ENCODE measurements at places on chromosomes 1 and 21. TPM values are rescaled to one million over a fixed set of nuclear protein-coding genes. Genes with fewer than 3 reads are reported as not detected.

The TMPRSS3 gene
- 0.21 TPM for total RNA-seq

The ZNF648 gene
- not detected for total RNA-seq

The HIVEP3 gene
- total RNA-seq: 2.0 TPM

The CRP gene
- total RNA-seq: not detected

The RGS13 gene
- total RNA-seq: not detected

The NTRK1 gene
- not detected for total RNA-seq

The TUFT1 gene
- 10.3 TPM for total RNA-seq

The DIO1 gene
- total RNA-seq: not detected

The HCRTR1 gene
- total RNA-seq: not detected

The DHDDS gene
- total RNA-seq: 23.6 TPM

The TTC34 gene
- total RNA-seq: 0.02 TPM

The ZNF692 gene
- total RNA-seq: 22.3 TPM

The TMEM54 gene
- 46.5 TPM for total RNA-seq

The MTFR1L gene
- 23.0 TPM for total RNA-seq

The POU3F1 gene
- total RNA-seq: not detected

The CNKSR1 gene
- total RNA-seq: 0.26 TPM

The CACHD1 gene
- total RNA-seq: 1.8 TPM

The LYPLAL1 gene
- 19.7 TPM for total RNA-seq

The E2F2 gene
- total RNA-seq: 3.3 TPM

The GBP4 gene
- total RNA-seq: 0.03 TPM

The KCTD3 gene
- 33.3 TPM for total RNA-seq

The TINAGL1 gene
- 0.76 TPM for total RNA-seq

The APOBEC4 gene
- not detected for total RNA-seq

The SMIM1 gene
- 2.1 TPM for total RNA-seq

The C1QB gene
- not detected for total RNA-seq

The F13B gene
- total RNA-seq: not detected

The NOS1AP gene
- 0.39 TPM for total RNA-seq

The MYOG gene
- not detected for total RNA-seq

The CFAP74 gene
- not detected for total RNA-seq

The LDLRAP1 gene
- total RNA-seq: 11.0 TPM

The PHC2 gene
- total RNA-seq: 94.9 TPM
